Sigmoid colon (tissue), 7 donors: ENCODE measurements at places on chromosomes 4 and X. TPM values are rescaled to one million over a fixed set of nuclear protein-coding genes. Genes with fewer than 3 reads are reported as not detected.
A peak's percentile ranks its signal among the peaks of the same experiment; 100 is the strongest.

Gene MGAT4D
- not detected for polyA plus RNA-seq

Gene CHRNA9
- polyA plus RNA-seq, result not detected

Gene SUPT20HL2
- not detected for polyA plus RNA-seq

Gene HSD17B13
- 0.13 TPM for polyA plus RNA-seq

Gene SSX2B
- polyA plus RNA-seq, result not detected

Gene RAB39B
- polyA plus RNA-seq, result not detected

Gene ZMAT1
- 3.6 TPM for polyA plus RNA-seq

Gene OTC
- 5.3 TPM for polyA plus RNA-seq

Gene TRPC5OS
- not detected for polyA plus RNA-seq

Gene PLXNA3
- 8.6 TPM for polyA plus RNA-seq

DNA sequence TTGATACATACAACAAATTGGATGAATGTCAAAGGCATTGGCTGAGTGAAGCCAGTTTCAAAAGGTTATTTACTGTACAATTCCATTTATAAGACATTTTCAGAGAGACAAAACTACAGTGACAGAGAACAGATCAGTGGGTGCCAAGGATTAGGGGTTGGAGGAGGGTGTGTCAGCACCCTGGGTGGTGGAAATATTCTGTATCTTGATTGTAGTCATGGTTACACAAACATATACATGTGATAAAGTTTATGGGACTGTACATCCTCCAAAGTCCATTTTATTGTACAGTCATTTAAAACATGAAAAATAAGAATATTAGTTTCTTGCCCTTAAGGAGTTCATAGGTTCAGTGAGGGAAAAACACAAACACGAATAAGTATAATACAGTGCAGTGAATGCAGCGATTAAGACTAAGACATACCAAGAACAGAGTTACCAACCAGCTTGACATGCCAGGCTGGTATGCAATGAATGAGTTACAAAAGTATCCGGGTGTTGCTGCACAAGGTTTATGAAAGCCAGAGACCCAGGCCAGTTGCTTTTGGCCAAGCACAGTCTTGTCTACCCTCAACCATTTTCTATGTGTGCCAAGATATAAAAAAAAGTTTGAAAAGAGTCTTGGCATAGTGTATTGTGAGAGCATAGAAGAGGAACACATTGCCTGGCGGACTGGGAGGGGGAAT is 123.6 kb downstream of the MSL3 start:
- no peak for DNase-seq

DNA sequence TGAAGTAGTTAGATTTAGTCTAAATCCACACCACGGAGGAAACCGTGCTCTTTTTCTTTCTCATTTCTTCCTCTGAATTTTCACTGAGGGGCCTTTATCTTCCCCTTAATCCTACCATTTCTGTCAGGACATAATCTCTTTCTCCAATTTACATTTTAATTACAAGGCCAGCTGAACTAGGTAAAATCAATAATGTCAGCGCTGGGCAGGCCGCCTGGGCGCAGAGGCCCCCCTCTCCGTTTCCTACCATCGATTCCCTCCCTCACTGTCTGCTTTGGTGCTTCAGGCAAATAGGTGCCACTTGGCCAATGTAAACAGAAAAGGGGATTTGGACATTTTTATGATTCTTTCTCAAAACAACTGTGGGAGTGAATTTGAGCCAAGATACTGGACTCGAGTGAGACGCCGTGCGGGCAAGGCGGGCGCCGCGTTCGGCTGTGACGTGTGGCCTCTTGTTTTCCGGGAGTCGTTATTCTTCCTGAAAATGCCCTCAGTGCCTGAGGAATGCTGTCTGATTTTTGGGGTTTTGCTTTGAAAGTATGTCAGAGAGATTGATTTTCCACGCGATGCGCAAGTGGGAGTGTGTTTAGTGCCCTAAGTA is 22.6 kb downstream of the UVSSA start:
- DNase-seq, result no peak

DNA sequence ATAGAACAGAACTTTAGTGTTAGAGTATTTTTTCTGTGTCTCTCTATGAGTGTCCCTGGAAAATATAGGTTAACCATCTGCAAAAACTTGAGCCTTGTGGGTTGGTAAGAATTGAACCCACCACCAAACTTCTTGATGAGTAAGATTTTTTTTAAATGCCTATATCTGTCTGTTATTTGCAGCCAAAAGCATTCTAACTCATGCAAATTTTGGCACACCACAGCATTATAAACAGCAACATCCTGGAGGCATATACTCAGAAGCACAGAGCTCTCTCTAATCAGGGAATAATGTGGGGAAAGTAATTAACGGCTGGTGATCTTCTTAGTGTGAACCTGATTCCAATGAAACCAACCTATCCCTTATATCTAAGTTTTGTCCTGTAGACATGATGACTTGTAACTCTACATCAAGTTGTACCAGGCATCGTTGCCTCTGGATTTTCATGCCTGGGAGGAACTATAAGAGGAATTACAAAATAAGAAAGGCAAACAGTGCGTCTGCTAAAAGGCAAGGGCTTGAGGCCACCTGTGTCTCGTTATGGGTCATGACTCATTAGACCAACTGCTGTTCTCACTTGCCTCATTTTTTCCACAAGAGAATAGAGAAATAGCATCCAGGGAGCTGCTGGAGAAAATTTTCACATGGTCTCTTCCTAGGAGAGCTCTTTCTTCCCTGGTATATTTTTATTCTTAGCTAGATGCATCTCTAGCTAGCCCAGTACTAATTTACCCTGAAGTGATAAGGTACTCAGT is 202.4 kb downstream of the CHIC2 start:
- DNase-seq, result peak; percentile 85

DNA sequence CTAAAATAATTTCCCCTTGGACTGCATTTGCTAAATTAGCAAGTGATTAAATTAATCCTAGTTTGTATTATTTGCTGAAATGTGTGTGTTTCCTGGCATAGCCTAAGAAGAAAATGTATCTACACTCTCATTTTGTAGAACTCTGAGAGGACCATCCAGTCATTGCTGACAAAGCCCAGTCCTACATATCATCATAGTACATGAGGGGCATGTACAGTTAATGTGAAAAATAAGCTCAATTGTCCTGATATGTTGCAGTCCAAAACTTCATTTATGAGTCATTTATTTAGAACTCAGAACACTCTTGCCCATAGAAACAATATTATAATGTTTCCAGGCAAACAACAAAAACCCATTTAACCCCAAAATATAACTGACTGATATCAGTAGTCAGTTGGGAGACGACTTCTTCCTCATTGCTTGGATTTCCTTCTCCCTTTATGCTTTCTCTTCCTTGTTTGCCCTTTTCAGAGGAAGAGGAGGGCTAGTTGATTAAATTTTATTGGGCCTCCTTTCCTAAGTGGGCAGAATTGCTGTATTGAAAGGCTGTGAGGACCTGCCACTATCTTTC is 26.9 kb upstream of the BBS12 start:
- DNase-seq, result no peak

GRCh38 chrX:26613956-26614355 is 398.0 kb downstream of the MAGEB5 start:
- no peak for DNase-seq

GRCh38 chr4:76607846-76608245 is 172.8 kb downstream of the SHROOM3 start:
- DNase-seq, result no peak

DNA sequence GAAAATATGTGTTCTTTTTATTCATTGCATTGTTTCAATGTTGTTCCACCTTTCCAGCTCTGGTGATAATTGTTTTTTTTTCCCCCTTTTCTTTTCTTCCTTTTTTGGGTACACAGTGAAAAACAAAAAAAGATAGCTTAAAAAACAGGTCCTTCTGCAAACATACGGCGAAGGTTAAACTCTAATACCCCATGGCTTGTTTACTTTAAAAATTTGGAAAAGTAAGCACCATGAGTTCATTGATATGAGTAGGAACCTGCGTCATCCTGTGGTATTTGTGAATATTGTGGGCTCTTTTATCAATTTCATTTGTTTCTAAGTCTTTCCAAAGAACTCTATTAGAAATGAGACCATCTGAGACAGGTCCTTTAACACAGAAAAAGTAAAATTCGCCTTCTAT is 123.5 kb downstream of the CHRNA9 start:
- DNase-seq, result no peak

DNA sequence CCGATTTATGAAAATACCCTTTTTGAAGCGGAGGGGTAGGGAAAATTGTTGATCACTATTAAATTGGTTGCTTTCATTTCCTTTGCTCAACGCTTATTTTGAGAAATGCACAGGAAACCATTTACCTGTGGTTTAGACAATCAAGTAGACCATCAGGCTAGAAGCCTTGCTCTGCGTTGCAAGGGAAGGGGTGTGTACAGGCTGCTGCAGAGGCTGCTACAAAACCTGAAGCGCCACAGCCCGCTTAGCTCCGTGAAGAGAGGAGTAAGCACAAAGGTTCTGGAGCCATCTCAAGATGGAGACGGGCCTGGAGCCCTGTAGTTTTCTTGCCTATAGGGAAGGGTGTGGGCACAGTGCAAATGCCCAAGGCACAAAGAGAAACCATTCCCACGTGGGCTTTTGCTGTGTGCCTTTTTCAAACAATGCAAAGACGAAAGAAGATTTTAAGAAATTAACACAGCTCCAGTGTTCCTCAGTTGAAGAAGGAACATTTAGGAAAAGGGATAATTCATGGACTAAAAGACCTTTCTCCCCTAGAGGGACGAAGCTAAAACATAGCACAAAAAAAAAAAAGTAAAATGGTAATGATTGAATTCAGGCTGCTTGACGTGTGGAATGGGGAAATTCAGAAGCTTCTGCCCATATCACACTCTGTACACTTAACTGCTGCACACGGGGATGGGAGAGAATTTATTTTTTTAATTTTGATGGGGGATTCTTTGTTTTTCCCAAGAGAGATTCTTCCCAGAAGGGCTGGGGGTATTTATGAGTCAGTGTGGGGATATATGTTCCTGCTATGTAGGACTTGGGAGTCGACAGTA is 3.5 kb downstream of the TMSB4X start:
- peak; percentile 77 for DNase-seq

DNA sequence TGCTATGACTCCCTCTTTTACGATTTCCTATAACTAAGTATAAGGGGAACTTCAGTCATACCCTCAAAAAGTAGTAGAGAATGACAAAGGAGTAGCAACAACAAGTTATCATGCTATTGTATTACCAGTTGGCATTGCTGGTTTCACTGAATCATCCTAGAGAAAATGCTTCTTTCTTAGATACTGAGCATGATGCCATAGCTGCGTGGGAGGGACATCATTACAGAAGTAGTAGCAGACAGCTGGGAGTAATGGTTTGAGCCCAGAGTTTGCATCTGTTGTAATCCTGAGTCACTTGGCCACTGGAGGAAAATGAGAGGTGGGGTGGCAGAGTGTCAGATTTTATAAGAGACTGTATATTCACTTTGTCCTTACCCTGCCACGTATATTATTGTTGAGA is 38.6 kb downstream of the MTMR1 start:
- no peak for DNase-seq

DNA sequence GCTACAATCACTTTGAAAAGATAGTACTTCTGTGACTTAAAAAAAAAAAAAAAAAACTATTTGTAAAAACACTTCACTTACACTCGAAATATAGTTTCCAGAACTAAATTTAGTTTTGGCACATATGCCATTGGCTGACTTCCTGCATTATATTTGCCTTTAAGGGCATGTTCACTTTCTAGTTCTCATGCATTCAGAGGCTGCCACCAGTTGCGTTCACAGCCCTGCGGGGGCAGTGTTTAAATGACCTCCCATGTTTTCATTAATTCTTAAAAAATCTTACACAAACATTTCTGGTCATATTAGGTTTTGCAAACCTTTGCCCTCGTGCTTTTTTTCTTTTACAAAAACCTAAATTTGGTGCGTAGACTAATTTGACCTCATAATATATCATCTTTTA is 12.4 kb upstream of the ARHGAP6 start:
- DNase-seq, result no peak

DNA sequence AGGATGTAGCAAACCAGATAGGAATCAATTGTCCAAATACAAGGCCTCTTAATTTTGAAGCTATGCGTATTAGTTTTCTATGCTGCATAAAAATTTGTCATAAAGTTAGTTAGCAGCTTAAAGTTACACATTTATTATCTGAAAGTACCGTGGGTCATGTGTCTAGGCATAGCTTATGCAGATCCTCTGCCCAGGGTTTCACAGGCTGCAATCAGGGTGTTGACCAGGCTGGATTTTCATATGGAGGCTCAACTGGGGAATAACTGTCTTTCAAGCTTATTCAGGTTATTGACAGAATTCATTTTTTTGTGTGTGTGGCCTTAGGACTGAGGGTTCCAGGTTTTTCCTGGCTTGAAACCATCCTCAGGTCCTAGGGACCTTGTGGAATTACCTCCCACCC is 265.1 kb downstream of the SLC39A8 start:
- DNase-seq, result no peak

DNA sequence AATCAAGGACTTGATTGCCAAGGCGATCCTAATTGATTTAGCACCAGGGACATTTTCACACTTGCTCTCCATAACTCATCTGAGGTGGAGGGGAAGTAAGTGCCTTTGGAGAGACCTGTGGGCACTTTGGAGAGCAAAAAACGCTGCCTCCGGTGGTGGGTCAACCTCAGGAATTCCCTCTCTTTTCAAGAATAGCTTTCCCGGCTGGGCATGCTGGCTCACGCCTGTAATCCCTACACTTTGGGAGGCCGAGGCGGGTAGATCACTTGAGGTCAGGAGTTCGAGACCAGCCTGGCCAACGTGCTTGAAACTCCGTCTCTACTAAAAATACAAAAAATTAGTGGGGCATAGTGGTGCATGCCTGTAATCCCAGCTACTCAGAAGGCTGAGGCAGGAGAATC is 49.2 kb downstream of the PRPS1 start:
- DNase-seq, result no peak

GRCh38 chrX:39813631-39814277 is 284.0 kb downstream of the BCOR start:
- peak; percentile 84 for DNase-seq

DNA sequence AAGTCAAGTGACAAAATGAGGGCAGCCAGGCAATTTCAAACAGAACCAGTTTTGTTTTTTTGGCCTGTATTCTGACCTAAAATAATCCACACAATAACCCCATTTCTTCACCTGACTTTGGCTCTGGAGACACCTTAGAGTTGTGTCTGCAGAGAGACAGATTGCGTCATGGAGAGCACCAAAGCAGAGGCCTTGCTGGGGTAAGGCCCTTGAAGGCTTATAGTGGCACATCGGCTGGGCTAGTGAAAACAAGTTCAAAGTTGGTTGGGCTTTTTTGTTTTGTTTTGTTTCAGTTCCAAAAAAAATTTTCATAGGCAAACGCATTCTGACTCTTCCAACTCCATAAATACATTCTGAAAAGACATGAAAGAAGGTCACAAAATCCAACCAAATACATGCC is 34.4 kb downstream of the PARM1 start:
- no peak for DNase-seq
